ENCODE measurements at places on chromosomes 13 and 19.

DNA sequence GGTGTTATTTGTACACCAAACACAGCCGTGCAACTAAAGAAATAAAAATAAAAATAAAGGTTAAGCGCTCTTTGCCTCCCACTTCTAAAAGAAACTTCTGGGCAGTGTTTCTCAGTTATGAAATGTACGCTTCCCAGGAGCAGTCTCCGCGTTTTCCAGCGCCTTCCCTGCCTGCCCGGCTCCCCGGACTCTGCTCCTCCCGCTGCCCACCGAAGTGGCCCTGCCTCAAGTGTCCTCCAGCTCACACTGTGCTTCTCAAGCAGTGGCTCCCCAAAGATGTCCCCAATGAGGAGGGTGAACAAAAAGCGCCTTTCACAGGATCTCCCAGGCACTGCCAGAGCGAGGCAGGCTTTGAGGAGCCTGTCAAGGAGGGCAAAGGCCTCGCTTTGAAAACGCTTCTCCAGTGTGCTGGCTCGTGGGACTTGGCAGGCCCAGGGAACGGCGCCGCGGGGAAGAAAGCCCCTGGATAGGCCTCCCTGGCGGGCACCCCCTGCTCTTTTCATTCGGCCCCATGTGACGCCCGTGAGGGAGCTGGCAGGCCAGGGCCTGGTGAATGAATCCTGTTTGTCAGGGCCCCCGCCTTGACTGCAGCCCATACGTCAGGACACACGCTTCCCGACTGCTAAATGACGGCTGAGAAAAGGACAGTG is 187.1 kb downstream of the FOXO1 start:
- DNase-seq, result no peak

GRCh38 chr19:30888937-30889336 is 460.3 kb downstream of the TSHZ3 start:
- no peak for DNase-seq

- no peak for DNase-seq
Observed at GRCh38 chr13:97953376-97953970, at the start of gene IPO5. Gene IPO5 (plus strand): TSS chr13:97953675. CDS start chr13:97976697, 23,022 bp downstream.

DNA sequence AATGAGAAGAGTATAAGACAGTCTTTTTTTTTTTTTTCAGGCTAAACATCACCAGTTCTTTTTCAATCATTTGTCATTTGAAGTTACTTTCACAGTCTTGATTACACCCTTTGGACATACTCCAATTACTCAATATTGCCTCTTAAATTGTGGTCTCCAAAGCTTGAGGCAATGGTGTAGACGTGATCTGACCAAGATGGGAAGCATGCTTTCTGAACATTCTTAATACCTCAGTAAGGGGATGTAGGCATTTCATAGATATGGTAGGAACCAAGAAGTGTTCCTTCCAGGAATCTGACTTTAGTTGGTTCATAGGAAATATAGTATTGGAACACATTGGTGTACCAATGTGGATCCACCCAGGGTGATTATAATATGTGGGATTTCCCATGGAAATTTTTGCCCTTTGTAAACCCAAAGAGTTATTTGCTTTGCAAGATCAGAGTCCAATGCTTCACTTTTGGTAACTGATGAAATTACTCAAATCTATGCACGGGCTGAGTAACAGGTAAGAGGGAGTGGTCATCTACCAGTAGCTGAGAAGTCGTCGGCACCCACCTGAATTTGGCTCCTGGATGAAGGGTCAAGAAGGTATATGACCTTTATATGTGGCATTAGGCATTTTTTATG is 62.2 kb downstream of the ERCC5 start:
- DNase-seq, result no peak

DNA sequence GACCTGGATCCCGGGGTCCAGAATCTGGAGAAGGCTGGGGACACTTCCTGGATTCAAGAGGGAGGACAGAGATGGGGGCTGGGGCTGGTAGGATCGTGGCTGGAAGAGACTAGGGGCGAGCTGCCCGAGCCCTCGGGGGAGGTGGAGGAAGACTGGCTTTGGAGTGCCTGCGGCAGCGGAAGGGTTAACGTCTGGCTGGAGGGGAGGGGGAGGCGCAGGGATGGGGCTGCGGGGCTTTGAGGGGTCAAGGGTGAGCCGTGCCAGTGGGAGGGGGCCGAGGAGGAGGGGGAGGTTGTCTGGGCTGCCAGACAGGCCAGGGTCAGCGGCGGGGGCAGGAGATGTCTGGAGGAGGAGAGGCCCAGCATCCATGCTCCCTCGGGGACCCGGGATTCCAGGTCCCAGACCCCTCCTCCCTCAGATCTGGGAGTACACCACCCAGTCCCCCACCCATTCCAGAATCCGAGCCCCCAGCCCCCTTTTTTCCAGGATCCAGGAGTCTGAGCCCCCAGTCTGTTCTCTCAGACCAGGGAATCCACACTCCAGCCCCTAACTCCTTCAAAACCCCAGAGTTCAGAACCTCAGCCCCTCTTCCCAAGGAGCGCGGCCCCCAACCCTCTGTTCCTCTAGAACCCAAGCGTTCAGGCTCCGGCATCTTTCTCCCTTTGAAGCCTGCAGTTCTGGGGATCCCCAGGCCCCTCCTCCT is 3.2 kb upstream of the SPACA6 start:
- DNase-seq, result no peak

- DNase-seq, result no peak
Observed at GRCh38 chr13:20526664-20527063, 1.0 kb upstream of the CRYL1 start.

- DNase-seq, result no peak
Observed at GRCh38 chr13:111177921-111178320, 62.8 kb downstream of the ARHGEF7 start.

GRCh38 chr19:56856822-56857221 is 16.3 kb upstream of the PEG3 start:
- DNase-seq, result no peak

DNA sequence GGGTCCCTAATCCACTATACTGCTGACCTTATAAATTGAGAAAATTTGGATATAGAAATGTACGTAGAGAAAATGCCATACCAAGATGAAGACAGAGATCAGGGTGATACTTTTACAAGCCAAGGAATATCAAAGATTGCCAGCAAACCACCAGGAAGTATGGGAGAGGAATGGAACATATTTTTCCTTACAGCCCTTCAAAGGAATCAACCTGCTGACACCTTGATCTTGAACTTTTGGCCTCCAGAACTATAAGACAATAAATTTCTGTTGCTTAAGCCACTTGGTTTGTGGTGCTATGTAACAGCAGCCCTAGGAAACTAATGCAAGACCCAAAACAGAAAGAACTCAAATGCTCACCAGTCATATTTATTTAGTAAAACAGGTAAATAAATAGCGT is 10.3 kb upstream of the NDFIP2 start:
- DNase-seq, result no peak

GRCh38 chr13:75334634-75335447 is 147.1 kb downstream of the TBC1D4 start:
- DNase-seq, result no peak

DNA sequence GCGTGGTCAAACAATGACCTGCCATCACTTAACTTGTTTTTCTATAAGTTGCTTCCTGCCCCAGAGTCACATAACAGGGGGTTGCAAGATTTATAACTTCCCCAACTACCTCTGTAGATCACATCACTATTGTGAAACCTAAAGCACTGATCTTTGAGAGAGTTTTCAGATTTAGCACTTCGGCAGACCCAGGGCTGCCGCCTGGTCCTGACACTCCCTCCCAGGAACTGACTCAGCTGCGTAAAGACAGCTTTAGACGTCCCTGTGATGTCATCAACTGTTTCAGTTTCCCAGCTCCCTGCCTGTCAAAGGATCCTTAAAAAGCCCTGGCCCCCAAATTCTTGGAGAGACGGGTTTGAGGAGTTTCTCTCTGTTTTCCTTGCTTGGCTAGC is 33.3 kb downstream of the IGFL2 start:
- DNase-seq, result no peak

- no peak for DNase-seq
Observed at GRCh38 chr13:99254830-99255229, 3.3 kb downstream of the GPR18 start.

- DNase-seq, result no peak
Observed at GRCh38 chr13:41928323-41928722, 32.6 kb downstream of the VWA8 start.

DNA sequence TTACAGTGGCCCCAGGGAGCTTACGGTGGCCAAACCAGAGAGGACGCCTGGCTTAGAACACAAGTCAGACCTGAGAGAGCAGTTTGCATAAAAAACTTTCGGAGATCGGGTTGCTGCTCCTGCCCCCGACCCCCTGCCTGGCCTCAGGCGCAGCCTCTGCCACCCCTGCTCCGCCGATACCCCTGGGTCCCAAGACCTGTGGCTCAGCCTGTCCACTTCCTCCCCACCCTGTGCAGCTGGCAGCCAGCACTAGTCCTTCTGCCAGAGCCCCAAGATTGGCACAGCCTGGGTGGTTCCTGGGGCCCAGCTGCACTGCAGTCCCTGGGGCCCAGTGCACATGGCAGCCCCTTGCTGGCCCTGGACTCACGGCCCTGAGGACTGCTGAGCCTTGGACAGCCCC is 56.2 kb upstream of the SOX1 start:
- no peak for DNase-seq

DNA sequence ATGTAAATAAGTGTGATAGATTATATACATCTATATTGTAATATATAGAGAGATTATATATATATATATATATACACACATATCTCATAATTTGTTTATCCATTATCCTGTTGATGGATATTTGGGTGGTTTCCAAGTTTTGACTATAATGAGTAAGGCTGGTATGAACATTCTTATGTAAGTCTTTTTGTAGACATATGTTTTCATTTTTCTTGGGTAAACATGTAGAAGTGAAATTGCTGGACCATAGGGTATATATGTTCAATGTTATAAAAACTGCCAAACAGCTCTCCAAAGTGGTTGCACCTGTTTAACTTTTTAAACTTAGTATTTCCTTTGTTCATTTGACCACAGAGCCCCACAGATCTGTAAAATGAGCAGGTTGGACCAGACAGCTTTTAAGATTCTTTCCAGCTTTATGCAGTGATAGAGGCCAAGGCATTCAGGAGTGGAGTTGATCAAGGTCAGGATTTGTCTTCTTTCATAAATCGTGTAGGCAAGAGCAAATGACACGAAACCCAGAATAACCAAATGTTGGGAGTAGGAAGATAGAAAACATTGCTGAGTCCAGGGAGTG is 21.7 kb upstream of the KATNAL1 start:
- no peak for DNase-seq

- DNase-seq, result no peak
Observed at GRCh38 chr19:39248806-39249205, at the start of gene IFNL4. Gene IFNL4 (minus strand): TSS chr19:39248856.

- DNase-seq, result no peak
Observed at GRCh38 chr13:67036699-67037457, 193.3 kb downstream of the PCDH9 start.

GRCh38 chr13:103287659-103288058 is 221.4 kb upstream of the SLC10A2 start:
- DNase-seq, result no peak

GRCh38 chr19:18558604-18559003 is 934 bp downstream of the KXD1 start:
- no peak for DNase-seq

- no peak for DNase-seq
Observed at GRCh38 chr19:13790354-13790753, 4.9 kb upstream of the ZSWIM4 start.

GRCh38 chr19:3098515-3099346 is 4.6 kb downstream of the GNA11 start:
- DNase-seq, result no peak

GRCh38 chr13:39281539-39282150 is 243.4 kb downstream of the NHLRC3 start:
- DNase-seq, result no peak

DNA sequence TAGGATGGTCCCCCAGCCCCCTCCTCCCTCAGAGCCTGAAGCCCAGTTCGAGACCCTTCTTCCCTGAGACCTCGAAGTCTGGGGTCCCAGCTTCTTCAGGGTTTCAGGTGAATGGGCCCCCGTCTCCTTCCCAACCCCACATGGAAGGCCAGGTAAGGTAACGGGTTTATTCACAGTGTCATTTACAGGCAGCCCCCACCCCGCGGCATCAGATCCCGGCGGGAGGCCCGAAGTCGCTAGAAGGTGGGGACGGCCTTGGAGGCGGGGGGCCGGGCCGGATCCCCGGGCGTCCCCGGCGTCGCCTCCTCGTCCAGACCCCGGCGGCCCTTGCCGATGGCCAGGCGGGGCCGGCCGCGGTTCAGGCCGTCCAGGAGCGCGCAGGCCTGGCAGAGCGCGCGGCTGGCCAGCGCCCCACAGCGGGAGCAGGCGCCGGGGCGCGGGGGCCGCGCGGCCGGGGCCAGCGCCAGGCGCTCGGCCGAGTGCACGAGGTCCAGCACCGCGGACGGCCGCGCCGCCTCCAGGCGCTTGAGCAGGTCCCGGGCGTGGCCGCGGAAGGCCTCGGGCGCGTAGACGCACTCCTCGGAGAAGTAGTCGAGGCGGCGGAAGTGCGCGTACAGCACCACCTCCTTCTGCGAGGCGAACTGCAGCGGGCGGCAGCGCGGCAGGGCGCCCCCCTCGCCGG is 9.7 kb downstream of the CTU1 start:
- no peak for DNase-seq

GRCh38 chr13:30936971-30937370 is 4.5 kb downstream of the TEX26 start:
- no peak for DNase-seq

DNA sequence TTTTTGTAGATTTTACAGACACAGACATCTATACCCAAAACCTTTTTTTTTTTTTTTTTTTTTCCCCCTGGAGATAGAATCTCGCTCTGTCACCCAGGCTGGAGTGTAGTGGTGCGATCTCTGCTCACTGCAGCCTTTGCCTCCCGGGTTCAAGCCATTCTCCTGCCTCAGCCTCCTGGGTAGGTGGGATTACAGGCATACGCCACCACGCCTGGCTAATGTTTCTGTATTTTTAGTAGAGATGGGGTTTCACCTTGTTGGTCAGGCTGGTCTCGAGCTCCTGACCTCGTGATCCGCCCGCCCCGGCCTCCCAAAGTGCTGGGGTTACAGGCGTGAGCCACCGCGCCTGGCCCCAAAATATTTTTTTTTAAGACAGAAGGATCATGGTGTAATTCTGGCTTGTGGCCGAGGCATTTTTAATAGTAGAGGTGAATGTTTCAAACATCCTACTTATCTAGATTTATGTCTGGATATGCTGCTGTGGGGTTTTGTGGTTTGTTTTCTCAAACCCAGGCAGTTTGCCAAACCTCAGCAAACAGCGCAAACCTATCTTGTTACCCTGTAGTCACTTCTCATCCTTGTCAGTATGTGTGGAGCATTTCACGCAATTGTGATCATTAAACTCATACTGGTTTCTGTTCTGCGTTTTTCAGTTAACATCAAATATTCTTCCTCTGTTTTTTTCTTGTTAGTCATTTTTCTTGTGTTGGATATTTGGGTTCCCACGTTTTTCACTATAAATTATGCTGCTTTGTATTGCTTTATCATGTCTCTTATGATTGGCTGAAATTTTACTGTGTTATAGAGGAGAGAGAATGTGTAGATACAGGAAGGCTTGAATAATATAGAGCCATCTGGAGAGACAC is 36.2 kb upstream of the GARRE1 start:
- peak; percentile 49 for DNase-seq
